GOT3 (cell line): ENCODE measurements at places on chromosomes 3 and 15.

GRCh38 chr3:52385157-52385556 is 59.7 kb downstream of the SEMA3G start:
- no peak for DNase-seq

DNA sequence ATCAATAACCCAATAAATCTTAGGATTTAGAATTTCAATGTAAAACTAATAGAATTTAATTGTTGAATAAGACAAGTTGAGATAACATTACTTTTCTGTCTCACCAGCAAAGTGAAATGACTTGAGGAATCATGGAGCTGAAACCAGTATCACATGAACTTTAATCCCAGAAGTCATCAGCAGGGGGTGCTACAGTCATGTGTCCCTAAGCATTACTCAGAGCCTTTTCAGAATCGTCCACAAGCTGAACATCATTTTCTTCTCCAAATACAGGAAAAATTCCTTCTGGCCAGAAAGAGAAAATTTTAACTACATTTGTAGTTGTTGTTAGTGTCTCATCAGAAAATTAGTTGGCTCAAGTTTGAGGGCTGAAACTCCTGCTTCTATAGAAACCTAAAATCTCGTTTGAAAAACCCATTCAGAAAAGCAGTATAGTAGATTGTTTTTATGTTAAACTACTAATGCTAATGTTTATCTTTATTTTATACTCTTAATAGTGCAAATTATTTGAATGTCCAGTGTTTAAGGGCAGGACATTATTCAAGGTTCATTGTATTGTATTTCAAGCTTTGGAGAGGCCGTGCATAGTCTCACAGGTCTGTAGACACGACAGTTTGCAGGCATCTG is 384.1 kb downstream of the PLOD2 start:
- no peak for DNase-seq

DNA sequence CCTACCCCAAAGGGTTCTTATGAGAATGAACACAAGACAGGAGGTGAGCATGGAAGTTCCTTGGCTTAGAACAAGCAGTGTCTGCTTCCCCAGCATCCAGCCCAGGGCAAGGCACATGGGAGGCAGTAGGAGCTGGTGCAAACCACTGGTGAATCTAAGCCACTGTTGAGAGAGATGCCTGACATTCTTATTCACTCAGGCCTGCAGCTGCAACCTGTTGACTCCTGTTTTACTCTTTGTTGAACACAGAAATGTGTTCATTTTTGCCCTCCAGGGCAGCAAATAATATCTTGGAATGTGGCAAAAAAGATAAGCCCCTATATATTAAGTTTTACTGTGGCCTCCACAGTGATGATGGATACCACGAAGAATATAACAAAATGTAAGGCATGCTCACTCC is 8.9 kb upstream of the PAK6 start:
- DNase-seq, result no peak

DNA sequence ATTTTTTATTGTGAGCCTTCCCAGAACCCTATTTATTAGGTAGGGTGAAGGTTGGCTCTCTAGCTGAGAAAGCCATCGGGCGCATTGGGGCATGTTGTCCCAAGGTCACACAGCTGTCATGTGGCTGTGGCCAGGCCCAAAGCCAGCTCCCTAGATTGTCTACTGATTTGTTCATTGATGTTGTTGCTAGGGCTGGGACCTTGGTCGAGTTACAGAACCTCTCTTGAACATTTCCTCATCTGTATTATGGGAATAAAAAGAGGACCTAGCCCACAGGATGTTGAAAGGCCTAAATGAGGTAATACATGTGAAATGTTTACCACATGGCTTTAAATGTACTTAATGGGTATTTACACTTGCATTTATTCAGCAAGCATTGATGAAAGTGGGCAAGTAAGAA is 252.5 kb downstream of the SUCLG2 start:
- DNase-seq, result no peak

DNA sequence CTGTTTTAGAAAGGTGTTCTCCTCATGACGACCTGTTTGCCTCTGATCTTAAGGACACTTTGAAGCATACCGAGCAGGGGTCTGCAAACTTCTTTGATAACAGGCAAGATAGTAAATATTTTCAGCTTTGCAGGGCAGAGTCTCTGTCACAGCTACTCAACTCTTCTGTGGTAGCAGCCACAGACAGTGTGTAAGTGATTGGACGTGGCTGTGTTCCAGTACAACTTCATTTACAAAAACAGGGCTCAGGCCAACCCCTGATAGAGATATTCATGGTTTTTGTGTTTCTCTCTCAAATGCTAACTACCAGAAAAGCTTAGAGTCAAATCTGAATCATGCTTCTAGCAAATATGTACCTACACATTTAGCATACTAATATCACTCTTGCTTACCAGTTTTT is 51.5 kb downstream of the TGFBR2 start:
- no peak for DNase-seq

DNA sequence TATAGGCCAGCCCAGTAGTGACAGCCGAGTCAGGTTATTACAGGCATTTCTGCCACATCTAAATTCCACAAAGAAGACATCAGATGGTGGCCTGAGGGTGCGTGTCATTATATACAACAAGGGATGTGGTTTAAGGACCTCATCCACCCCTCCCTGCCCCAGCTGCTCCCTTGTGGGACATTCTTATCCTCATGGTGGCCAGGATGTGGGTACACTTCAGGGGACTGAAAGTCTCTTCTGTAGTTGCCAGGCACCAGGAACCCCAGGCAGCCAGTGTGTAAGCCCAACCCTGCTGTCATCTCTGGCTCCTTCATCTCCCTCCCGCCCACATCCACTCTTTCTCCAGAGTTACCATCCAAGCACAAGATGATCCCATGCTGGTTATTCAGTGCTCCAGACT is 224.9 kb upstream of the TOPAZ1 start:
- no peak for DNase-seq

GRCh38 chr15:60972866-60973265 is 256.2 kb downstream of the RORA start:
- no peak for DNase-seq

DNA sequence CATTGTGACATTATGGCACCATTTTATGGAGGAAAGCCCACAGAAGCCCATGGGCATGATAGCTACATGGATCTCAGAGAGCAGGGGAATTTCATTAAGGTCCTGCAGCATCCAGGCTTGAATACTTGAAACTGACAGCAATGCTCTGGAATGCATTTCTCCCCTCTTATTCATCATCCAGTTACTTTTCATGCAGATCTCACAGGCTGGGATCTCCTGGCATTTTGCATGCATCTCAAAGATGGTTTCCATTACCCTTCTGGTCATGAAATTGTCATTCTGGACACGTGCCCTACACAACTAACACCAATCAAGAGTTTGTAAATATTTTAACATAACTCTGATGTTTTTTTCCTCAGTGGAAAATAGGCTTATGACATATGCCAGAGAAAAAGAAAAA is 32.4 kb downstream of the VGLL3 start:
- no peak for DNase-seq

DNA sequence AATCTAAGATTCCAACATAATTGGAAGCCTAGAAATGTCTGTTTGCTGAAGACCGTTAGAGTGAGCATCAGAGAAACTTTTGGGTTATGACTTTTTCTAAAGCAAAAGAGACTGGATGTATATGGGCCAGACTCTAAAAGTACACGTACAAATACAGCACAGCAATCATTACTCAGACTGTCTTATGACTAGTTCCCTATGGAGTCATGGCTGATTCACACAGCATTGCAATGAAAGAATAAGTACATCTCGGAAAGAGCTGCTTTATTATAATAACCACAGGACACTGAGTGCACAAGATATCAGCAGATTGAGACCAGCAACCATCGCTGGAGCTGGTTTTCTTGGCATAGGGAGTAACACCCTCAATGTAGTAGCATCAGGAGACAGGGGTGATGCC is 618.6 kb downstream of the NLGN1 start:
- DNase-seq, result no peak

GRCh38 chr3:154169796-154170110 is 48.6 kb downstream of the ARHGEF26 start:
- no peak for DNase-seq

- DNase-seq, result no peak
Measured at GRCh38 chr3:171850320-171850959, 7.3 kb downstream of the TMEM212 start.

GRCh38 chr15:101244036-101244781 is 7.6 kb downstream of the CHSY1 start:
- DNase-seq, result no peak

DNA sequence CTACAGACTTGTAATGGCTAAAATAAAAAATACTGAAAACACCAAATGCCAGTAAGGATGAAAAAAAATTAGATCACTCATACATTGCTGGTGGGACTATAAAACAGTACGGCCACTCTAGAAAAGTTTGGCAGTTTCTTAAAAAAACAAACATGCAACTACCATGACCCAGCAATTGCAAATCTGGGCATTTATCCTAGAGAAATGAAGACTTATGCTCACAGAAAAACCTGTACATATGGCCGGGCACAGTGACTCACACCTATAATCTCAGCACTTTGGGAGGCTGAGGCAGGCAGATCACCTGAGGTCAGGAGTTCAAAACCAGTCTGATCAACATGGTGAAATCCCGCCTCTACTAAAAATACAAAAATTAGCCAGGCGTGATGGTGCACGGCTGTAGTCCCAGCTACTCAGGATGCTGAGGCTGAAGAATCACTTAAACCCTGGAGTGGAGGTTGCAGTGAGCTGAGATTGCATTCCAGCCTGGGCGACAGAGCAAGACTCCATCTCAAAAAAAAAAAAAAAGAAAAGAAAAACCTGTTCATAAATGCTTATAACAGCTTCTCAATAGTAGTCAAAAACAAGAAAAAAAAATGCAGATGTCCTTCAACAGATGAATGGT is 5.6 kb downstream of the TP53BP1 start:
- no peak for DNase-seq

- DNase-seq, result no peak
Measured at GRCh38 chr3:83670416-83670815, 1288.4 kb upstream of the CADM2 start.

- no peak for DNase-seq
Measured at GRCh38 chr15:86557018-86557550, 477.4 kb downstream of the AGBL1 start.

DNA sequence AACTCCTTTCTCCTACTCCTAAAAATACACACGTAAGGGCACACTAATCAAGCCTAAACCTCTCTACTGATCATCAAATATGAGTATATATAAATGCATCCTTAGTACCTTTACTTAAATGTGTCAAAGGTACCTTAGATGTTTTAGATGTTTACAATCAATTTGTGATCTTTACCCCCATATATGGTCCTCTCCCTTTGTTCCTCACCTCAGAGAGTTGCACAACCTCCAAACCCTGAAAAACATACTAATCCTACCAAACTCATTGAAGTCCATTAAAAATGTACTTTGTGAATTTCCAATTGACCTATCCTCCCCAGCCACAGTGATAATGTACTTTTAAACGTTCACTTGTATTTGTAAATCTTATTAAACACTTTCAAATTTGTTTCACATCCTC is 249.1 kb downstream of the STAG1 start:
- no peak for DNase-seq

DNA sequence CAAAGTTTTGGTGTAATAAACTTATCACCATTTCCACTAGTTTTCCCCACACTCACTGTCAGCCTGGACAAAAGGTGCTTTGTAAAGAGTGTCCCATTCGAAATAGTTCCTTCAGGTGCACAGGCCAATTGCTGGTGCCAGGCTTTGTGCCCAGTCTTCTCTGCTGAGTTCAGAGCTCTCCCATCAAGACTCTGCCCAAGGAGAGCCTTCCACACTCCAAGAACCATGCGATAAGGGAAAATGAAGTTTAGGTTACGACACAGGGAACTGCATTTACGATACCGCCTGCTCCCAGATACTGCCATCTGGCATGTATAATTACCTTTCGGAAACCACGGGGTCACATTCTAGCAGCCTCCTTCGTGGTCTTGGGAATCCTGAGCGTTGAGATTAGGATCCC is 379.6 kb downstream of the MECOM start:
- DNase-seq, result no peak

DNA sequence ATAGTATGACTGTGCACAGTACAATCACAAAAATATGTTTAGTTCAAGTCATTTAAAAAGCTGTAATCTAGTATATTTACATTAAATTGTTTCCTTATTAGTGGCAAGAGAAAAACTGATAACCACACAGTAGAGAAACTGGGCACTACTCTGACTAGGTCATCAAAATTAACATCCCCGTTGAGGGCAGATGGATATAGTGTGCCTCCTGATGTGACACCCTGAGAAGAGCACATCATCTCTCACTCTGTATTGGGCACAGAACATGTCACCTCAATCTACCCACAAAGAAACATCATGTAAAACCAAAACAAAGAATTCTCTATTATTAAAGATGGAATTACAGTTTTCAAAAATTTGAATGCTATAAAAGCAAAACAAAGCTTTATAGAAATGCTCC is 221.9 kb upstream of the NANOGP8 start:
- DNase-seq, result no peak

DNA sequence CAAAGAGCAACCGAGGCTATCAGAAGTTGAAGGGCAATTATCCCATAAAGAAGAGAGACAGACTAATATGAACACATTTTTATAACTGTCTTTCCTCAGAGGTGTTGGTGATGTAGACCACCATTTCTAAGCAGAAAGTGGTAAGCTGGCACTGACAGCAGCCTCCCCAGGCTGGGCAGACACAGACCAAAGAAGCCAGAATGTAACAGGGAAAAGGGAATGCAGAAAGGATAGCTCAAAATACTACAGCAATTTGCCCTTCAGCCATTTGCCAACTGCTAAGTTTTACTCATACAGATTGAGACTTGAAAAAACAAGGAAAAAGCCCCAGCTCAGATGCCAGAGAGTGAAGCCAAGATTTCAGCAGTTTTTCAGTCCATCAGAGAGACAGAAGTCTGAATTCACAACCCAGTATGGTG is 73.5 kb upstream of the ABI3BP start:
- no peak for DNase-seq

- no peak for DNase-seq
Measured at GRCh38 chr3:101377796-101378195, 57.4 kb upstream of the IMPG2 start.

GRCh38 chr3:37308247-37308646 is 133.9 kb upstream of the LRRFIP2 start:
- DNase-seq, result no peak

GRCh38 chr15:85598718-85599398 is 195.9 kb downstream of the KLHL25 start:
- no peak for DNase-seq

- DNase-seq, result no peak
Measured at GRCh38 chr3:161957467-161957866, 460.9 kb downstream of the OTOL1 start.

- no peak for DNase-seq
Measured at GRCh38 chr3:179076243-179077027, 4.8 kb upstream of the ZMAT3 start.

DNA sequence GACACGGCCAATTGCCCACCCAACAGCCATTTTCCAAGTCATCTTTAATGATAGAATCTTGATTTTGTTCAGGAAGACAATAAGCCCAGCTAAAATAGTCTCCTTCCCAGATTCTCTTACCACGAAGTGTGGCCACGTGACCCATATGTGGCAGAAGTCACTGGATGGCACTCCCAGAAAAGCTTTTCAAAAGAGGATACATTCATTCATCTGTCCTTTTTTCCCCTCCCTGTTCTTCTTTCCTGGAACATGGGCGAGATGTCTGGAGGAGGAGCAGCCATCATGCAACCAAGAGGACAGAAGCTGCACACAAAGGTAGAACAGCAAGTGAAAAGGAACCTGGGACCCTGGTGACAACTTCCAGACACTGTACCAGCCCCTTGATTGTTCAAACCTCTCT is 174.7 kb downstream of the UACA start:
- DNase-seq, result no peak

- DNase-seq, result no peak
Measured at GRCh38 chr15:48992096-48992495, 28.4 kb upstream of the SHC4 start.
